ENCODE measurements at places on chromosomes 1 and 21. TPM values are rescaled to one million over a fixed set of nuclear protein-coding genes. Genes with fewer than 3 reads are reported as not detected.
A peak's percentile ranks its signal among the peaks of the same experiment; 100 is the strongest.

DNA sequence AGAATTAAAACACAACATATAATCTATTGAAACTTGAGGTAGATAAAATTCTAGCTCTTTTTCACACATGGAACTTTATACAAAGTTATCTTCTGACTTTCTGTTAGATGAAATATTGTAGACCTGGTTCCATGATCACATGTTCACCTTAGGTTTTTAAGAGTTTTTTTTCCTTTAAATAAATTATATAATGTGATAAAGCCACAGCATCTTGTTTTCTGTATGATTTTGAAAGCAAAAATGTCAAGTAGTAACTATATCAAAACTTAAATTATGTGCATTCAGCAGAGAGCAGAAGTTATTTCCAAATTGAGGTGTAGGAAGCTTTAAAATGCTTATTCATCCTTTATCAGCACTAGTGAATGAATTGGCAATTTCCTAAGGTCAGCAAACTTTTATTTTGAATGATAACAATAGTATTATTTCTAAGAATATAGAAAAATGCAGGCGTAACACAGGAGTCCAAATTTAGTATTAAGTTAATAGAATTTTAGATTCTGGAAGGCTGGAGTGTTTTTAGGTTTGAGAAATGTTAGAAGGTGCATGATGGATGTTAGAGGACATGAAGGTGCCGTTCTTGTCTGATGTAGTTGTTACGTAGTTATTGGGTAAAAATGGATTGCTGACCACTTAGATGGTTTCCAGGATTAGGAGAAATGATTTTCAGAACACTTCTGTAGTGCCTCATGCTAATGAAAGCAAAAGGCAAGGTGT is 17.5 kb downstream of the BACH1 start:
- no peak for DNase-seq

DNA sequence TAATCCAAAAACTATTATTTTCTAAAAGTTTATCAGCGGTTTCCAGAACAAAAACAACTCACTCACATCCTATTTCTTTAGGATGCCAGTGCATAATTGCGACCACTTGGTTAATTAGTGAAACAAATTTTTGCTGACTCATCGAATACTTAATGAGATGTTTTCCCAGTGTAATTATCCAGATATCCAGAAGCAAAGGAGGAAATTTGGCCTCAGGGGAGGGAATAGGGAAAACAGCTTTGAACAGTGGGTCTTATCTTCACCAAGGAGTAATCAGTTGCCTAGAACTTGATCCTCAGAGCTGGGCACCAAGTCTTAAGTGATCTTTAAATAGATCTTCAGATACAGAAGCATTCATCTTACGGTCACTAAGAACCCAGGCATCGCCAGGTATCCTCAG is 24.3 kb downstream of the STYXL2 start:
- DNase-seq = no peak

GRCh38 chr1:155030243-155030795 is 3.3 kb downstream of the DCST2 start:
- DNase-seq = no peak

- DNase-seq = no peak
These were observed 1.9 kb downstream of the RUNX3 start for GRCh38 chr1:24927988-24928688.

DNA sequence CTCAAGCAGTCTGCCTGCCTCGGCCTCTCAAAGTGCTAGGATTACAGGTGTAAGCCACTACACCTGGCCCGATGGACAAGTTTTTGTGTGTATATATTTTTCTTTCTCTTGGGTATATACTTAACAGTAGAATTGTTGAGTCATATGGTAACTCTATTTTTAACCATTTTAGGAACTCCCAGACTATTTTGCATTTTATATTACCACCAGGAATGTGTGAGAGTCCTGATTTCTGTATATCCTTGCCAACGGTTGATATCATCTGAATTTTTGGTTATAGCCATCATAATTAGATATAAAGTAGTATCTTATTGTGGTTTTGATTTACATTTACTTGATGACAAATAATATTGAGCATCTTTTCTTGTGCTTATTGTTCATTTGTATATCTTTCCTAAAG is 20.7 kb downstream of the FNBP1L start:
- no peak for DNase-seq

- no peak for DNase-seq
These were observed 15.4 kb downstream of the L1TD1 start for GRCh38 chr1:62209931-62210595.

- peak; percentile 93 for DNase-seq
These were observed at the start of gene ELF3 for GRCh38 chr1:202010180-202011015. TSS of gene ELF3 (plus strand) at chr1:202010587. CDS start at chr1:202011137, 550 bp downstream.

DNA sequence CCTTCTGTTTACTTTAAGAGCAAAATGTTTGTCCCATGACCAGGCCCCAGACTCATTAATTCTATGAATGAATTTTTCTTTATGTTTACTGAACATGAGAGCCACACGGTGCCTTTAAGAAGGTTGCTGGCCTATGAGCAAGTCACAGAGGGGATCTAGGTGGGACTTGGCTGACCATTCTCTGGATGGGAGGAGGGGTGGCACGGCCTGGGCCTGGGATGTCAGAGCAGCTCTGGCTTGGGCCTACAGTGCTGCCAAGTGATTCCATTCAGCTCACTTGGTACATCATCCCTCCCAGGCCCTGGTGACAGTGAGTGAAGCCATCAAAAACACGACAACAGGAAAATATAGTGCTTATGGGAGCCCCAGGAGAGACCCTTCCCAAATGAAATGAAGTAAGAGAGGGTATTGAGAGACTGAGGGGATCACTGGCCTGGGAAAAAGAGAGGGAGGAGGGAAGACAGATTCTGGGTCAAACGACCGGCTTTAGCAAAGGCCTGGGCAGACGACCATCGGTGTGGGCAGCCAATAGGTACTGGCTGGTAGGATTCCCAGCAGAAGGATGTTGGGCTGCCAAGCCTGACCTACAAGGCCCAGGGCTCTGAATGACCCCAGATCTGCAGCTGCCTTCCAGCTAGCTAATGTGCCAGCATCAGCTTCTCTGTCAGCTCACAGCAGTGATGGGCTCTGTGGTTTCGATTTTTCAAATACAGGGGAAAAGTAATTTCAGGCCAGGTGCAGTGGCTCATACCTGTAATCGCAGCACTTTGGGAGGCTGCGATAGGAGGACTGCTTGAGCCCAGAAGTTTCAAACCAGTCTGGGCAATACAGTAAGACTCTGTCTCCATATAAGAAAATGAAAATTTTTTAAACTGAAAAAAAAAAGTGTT is 3.3 kb downstream of the TMEM53 start:
- DNase-seq = no peak

DNA sequence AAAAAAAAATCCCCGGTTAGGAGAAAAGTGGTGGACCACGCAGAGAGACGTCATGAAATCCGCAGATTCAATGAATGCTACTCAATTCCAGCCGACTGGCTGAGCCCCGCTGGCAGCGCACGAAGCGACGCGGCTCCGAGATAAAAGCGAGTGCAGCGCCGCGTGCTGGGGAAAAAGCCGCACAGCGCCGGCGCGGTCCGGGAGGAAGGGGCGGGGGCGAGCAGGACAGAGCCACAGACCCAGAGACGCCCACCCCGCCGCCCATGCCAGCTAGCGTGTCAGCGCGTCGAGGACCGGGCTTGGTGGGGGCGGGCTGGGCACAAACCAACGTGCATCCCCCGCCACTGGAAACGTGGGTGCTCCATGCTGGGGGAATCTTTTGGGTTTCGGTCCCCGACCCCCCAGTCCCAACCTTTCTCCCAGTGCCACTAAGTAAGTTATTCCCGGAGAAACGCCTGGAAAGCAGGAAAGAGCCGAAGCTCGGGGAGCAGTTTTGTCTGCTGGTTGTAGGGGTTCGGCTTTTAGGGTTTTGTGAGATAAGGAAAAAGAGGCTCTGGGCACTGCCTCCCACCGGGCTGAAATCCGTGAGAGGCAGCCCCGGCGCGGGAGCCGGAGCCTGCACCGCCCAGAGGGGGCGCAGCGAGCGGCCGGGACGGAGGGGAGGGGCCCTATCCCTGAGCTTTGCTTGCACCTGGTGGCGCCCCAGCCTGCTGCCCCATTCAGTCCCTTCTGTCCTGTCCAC is at the start of gene KCNJ6:
Gene KCNJ6 (minus strand): TSS at position 148 of the 742 bp plus-strand sequence. CDS start 75,775 bp downstream, outside the sequence.
- DNase-seq = no peak

GRCh38 chr1:42206164-42206563 is 41.6 kb upstream of the GUCA2A start:
- DNase-seq = peak; percentile 54

DNA sequence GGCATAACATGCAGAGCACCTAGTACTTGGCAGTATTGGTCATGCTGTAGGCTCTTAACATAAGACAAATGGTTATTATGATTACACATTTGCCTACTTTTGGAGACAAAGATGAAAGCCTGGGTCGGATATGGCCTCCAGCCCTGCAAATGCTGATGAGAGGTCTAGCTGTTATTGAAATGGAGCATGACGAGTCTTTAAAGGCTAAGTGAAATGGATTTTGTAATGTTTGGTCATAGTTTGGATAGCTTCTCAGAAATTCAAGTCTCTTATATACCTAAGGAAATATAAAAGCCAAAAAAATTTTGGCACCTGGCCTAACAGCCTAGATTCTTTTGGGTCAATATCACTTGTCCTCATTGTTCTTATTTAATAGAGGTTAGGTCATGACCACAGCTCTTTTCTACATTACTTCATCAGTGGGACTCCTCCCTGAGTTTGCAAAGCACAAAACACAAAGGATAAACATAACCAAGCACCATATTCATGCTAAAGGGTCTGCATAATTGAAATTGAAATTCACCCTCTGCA is 69.2 kb upstream of the WLS start:
- no peak for DNase-seq

- DNase-seq = no peak
These were observed 26.9 kb downstream of the RAD54L start for GRCh38 chr1:46274225-46275029.

- DNase-seq = no peak
These were observed 19.5 kb downstream of the SZRD1 start for GRCh38 chr1:16386454-16387113.

DNA sequence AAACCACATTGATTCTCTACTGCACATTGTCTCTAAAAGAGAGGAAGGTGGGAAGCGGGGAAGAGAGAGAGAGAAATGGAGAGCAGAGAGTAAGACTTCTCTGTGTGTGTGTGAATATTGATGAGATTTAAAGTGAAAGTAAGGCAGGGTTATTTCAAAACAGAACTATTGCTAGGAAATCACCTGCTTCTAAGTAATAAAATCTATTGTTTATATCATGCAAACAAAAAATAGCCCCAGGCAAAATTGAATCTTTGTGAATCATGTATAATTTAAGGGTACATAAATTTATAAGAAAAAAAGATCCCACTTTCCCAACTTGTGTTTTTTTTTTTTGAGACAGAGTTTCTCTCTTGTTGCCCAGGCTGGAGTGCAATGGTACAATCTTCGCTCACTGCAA is 1.2 kb upstream of the GBP7 start:
- DNase-seq = no peak

GRCh38 chr1:60502506-60502905 is 428.9 kb upstream of the C1orf87 start:
- no peak for DNase-seq

DNA sequence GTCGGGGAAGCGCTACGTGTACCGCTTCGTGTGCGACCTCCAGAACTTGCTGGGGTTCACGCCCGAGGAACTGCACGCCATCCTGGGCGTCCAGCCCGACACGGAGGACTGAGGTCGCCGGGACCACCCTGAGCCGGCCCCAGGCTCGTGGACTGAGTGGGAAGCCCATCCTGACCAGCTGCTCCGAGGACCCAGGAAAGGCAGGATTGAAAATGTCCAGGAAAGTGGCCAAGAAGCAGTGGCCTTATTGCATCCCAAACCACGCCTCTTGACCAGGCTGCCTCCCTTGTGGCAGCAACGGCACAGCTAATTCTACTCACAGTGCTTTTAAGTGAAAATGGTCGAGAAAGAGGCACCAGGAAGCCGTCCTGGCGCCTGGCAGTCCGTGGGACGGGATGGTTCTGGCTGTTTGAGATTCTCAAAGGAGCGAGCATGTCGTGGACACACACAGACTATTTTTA is 17.1 kb downstream of the ETS2 start:
- DNase-seq = no peak

Gene MFAP2
- 7.1 TPM for total RNA-seq

Gene PRKAA2
- 7.1 TPM for total RNA-seq

Gene EXO1
- 0.83 TPM for total RNA-seq
